ENCODE measurements at places on chromosomes 4 and X.
A peak's percentile ranks its signal among the peaks of the same experiment; 100 is the strongest.

- no peak for DNase-seq
Observed at GRCh38 chrX:97398030-97398551, 514.4 kb downstream of the RPA4 start.

GRCh38 chrX:39017077-39017476, 215.8 kb downstream of the MID1IP1 start:
- DNase-seq: no peak

DNA sequence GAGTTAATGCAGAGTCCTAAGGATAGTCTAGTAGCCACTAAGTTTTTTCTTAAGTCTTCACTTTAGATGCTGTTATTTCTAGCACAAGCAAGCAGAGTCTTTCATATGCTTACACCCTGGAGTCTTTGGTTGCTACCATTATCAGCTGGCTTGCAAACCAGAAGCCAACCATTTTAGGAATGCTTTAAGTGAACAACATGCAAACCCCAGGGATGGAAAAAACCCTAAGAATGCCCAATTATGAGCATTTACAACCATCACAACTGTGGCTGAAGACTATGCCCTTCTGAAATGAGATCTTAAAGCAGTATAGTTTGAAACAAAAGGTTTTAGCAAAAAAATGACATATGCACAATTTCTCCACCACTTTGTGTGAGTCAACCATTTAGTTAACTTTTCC, 6.6 kb downstream of the MID1IP1 start:
- DNase-seq: no peak

- no peak for DNase-seq
Observed at GRCh38 chr4:128835498-128836222, 26.2 kb downstream of the JADE1 start.

DNA sequence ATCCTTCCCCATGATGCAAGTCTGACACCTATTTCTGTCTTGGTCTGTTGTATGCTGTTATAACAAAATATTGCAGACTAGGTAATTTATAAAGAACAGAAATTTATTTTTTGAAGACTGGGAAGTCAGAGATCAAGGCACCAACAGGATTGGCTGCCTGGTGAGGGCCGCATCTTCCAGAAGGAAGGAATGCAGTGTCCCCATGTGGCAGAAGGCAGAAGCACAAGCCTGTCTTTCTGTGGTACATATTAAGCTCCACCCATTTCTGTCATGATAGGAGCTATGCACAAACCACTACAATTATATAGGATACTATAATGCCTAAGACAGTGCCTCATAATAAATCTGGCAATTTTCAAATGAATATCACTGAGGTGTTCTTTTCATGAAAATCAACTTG, 502.3 kb upstream of the DIAPH2 start:
- DNase-seq: no peak

GRCh38 chrX:1105671-1106419, 106.6 kb downstream of the CRLF2 start:
- DNase-seq: no peak

- DNase-seq: no peak
Observed at GRCh38 chrX:87805829-87806490, 288.4 kb downstream of the KLHL4 start.

GRCh38 chr4:152618971-152619370, 60.8 kb downstream of the TMEM154 start:
- DNase-seq: no peak

GRCh38 chr4:2806390-2807355, 13.8 kb downstream of the SH3BP2 start:
- DNase-seq: peak; percentile 25

DNA sequence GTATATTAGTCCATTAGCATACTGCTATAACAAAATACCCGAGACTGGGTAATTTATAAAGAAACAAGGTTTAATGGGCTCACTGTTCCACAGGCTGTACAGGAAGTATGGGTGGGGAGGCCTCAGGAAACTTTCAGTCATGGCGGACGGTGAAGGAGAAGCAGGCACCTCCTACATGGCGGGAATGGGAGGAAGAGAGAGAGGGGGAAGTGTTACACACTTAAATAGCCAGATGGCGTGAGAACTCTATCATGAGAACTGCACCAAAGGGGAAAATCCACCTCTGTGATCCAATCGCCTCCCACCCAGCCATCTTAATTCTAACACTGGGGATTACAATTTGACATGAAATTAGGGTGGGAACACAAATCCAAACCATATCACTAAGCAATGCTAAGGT, 98.9 kb upstream of the SH3RF1 start:
- no peak for DNase-seq

DNA sequence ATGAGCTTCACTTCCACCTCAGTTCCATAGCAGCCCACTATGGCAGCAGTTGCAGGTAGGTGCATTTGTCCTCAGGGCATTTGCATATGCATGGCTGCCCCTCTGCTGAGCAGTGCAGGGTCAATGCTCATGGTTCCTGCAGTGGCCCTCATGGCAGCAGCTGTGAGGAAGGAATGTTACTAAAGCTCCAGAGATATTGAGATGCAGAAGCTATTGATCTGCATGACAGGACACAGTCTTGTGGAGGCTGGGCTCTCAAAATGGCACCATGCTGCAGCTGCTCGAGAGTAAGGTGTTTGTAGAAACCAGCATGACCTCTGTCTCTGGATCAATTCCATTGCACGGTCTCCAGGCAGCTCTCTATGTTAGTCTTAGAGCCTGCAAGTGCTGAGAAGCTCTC, 179.2 kb upstream of the PCDH18 start:
- no peak for DNase-seq

GRCh38 chr4:6383929-6384328, 88.5 kb downstream of the PPP2R2C start:
- no peak for DNase-seq

GRCh38 chrX:49958727-49959485, 36.5 kb downstream of the CLCN5 start:
- no peak for DNase-seq

- DNase-seq: no peak
Observed at GRCh38 chr4:112830753-112831386, 193.9 kb downstream of the LARP7 start.

- DNase-seq: no peak
Observed at GRCh38 chrX:23610495-23610894, 56.8 kb upstream of the PRDX4 start.

GRCh38 chr4:54473077-54473545, 184.6 kb upstream of the KIT start:
- DNase-seq: no peak

GRCh38 chr4:54085284-54085683, 14.7 kb upstream of the GSX2 start:
- no peak for DNase-seq

GRCh38 chr4:26330946-26331345, 10.1 kb downstream of the RBPJ start:
- DNase-seq: peak; percentile 88

GRCh38 chrX:20664774-20665173, 398.1 kb upstream of the RPS6KA3 start:
- no peak for DNase-seq

DNA sequence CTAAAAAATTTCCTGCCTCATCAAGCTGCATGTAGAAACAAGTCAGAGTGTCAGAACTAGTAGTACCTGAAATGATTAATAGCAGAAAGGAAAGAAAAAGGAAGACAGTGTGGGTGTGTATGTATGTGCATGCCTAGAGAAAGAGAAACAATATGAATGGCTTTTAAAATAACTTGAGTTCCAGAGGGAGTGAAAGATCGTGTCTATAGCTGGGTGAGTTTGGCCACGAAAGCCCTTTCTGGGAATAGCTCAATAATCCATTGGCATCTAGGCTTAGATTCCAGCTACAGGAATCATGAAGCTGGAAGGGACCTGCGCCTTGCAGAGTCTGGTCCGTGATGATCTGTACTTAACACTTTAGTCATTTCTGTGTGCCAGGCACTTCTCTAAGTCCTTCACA, 195.6 kb downstream of the RAPGEF2 start:
- DNase-seq: no peak

- no peak for DNase-seq
Observed at GRCh38 chr4:29151584-29151983, 1568.6 kb upstream of the PCDH7 start.

- no peak for DNase-seq
Observed at GRCh38 chrX:3743801-3744439, 30.5 kb upstream of the PRKX start.

- DNase-seq: no peak
Observed at GRCh38 chrX:38616904-38617303, 55.6 kb downstream of the TSPAN7 start.

DNA sequence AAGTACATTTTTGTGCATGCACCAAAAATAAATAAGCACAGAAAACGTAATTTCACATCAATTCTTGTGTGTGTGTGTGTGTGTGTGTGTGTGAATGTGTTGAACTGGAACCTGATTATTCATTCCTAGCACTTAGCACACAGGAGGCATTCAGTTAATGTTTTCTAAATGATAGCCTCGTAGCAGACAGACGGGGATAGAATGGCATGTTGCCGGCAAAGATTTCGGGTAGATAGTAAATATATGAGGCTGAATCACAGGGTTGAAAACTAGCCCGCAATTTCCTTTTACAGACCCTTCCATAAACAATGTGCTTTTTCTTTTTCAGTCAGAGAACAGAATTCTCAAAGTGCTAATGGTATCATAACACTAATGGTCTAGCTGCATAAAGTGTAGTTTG, 13.5 kb downstream of the MAOB start:
- no peak for DNase-seq

GRCh38 chrX:131741103-131741581, 197.3 kb downstream of the OR13H1 start:
- DNase-seq: no peak

Measured in NCI-H2029 treated with DMSO at 0.1 percent for 48 hours (cell line).